ENCODE measurements at places on chromosomes 11 and 22. TPM values are rescaled to one million over a fixed set of nuclear protein-coding genes. Genes with fewer than 3 reads are reported as not detected.
A peak's percentile ranks its signal among the peaks of the same experiment; 100 is the strongest.

Gene B4GALNT4
- 0.94 TPM for total RNA-seq

Gene EMID1
- total RNA-seq: 0.32 TPM

Gene C11orf87
- total RNA-seq: 0.03 TPM

Gene OR52H1
- total RNA-seq: not detected

Gene CABP2
- total RNA-seq: not detected

DNA sequence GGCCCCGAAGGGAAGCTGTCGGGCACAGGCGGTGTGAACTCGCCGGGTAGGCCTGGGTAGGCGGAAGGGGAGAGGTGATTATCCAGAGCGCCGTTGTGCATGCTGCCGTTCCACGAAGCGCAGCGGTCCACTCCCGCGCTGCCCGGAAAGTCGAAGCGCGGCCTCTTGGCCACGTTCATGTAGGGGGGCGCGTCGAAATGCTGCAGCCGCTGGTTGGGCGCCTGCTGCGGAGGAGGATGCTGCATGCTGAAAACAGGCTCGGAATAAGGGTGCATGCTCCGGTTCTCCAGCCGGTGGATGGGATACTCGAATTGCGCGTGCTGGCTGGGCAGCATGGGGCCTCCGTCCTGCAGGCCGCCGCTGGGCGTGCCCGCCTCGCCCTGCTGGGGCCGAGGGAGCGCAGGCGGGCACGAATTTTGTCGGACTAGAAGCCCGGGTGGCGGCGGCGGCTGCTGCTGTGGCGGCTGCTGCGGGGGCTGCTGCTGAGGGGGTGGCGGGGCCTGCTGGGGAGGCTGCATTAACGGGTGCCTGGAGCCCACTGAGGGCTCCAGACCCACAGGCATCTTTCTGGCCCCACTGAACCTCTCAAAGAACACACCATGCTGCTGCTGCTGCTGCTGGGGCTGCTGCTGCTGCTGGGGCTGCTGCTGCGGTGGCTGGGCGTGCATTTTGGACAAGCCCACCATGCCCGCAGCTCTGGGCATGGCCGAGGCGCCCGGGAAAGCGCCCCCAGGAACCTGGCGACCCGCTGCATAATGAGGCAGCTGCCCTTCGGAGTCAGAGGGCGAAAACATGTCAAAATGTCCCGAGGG is 2.3 kb downstream of the MN1 start:
- no peak for DNase-seq

DNA sequence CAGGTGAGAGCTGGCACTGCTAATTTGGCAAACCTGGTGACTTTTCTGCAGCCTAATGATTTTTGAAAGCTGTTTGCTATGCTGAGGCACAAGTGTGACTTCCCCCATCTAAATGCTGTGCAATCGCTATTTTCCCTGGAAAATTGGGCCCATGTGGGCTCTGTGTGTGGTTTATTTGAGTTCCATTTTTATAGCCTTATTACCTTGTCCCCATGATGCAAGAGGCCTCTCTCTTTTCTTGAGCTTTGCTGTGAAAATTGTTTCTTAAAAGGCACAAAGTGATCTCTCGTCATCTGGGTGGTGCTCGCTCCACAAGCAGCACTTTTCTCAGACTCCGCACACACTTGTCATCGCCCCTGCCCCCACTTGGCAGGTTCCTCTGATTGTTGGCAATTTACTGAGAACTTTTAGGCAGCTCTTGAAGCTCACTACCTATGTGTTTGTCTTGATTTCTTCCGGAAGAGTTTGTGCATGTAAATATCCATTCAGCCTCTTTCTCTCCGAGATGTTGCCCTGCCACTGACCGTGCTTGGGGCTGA is 24.9 kb downstream of the BMAL1 start:
- DNase-seq: no peak

- no peak for DNase-seq
Measured at GRCh38 chr11:8059571-8060011, 21.4 kb upstream of the TUB start.

GRCh38 chr11:7454854-7455253 is 30.5 kb upstream of the OLFML1 start:
- no peak for DNase-seq

DNA sequence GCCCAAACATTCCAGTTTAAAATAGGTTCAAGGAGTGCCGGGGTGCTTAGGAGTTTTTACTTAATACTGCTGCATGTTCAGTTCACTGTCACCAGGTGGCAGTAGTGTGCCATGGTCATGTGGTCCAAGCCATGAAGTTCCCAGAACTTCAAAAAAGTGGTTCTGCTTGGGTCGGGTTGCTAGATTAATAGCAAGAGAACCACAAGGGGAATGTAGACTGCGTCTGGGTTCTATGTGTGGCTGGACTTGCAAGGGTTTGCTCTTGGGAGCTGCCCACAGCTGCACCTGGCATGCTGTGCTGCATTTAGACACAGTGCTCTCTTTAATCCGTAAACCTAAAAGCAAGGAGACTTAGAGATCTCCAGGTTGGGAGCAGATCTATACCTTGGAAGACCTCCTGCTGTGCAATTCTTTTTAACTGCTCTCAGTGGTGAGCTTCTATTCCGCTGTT is 6.5 kb upstream of the SPON1 start:
- no peak for DNase-seq

- DNase-seq: no peak
Measured at GRCh38 chr11:121367001-121367843, 74.7 kb downstream of the SC5D start.

DNA sequence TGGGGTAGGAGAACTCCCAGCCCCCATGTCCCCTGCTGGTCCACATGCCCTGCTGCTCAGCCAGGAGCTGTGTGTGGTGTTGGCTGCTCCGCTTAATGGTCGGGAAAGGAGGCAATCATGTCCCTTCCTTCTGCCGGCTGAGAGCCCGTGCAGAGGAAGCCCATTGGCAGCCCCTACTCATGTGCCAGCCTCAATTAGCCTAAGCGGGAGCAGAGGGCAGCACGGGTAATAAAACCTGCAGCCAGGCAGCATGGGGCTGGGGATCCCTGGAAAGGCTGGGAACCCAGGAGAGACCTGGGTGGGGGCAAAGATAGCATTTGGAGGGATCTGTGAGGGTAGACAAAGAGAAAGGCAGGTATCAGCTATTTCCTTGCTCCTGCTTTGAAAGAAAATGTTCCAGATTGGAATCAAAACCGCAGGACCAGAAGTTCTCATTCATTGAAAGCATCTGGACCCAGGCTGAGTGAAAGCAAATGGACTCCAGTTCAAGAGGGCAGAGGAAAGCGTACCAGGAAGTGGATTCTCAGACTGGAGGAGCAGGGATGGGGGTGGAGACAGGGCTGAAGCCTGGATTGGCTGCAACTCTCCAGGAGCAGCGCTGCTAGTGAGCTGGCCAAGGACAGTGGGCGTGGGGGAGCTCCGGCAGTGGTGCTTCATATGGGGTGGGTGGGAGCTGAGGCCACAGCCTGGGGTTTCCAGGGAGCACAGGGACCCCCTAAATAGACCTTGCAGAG is 103.4 kb upstream of the NECTIN1 start:
- no peak for DNase-seq

DNA sequence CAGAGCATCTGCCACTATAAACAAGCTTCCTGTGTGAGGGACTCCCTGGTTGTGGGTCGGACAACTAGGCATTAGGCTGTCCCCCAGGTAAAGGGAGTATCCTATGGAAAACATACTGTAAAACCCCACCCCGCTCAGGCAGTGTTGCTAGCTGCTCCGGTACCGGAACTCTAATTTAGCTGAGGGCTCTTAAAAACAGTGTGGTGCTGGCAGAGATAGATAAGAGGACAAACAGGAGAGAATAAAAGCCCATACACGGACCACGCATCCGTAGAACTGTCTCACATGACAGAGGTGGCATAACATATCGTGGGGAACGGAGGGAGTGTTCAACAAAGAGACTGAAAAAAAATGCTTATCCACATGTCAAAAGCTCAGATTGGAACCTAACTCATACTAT is 3.4 kb upstream of the MOGAT2 start:
- no peak for DNase-seq

GRCh38 chr11:71066311-71066710 is 186.1 kb downstream of the SHANK2 start:
- no peak for DNase-seq

GRCh38 chr11:83034673-83035014 is 37.1 kb downstream of the RAB30 start:
- no peak for DNase-seq

DNA sequence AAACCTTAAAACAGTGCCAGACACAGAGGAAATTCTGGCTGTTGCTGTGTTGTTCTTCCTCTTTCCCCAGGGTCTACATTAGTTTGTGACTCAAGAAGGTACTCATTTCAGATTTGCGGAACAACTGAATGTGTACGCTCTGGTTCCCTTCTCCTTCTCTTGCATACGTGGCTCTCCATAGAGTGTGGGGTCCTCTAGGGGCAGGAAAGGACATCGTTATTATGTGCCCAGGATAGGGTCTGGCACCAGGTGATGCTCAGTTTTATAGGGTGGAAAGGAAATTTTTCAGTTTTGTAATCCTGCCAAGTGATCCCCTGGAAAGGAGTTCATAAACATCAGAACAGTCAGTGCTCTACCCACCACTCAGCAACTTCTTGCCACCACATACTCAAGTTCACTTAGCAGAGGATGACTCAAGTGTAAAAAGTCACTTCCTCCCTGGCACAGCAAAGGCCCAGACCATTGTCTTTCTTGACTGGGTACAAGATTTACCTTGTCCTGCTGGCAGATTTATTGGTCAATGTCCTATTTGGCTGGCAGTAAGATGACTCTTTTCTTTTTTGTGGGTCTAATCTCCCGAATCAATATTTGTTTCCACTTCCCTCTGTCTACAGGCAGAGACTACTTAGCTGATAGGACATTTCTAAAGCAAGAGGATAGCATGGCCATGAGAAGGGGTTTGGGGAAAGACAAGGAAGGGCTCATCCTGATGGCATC is 246.0 kb upstream of the TENM4 start:
- no peak for DNase-seq

DNA sequence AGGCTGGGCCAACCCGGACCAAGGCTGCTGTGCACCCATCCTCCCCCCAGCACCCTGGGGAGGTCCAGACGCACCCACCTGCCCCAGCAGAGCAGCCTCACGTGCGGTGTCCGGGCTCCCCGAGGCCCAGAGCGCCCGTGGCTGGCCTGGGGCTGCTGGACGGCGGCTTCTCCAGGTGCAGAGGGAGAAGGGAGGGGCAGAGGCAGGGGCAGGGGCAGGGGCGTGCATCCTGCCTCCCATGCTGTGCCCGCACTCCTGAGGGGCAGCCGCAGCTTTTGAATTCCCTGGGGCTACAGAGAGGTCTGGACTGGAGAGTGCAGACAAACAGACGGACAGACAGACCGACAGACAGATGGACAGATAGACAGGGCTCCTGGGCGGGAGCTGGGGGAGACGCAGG is 83.6 kb upstream of the PRR5 start:
- no peak for DNase-seq

DNA sequence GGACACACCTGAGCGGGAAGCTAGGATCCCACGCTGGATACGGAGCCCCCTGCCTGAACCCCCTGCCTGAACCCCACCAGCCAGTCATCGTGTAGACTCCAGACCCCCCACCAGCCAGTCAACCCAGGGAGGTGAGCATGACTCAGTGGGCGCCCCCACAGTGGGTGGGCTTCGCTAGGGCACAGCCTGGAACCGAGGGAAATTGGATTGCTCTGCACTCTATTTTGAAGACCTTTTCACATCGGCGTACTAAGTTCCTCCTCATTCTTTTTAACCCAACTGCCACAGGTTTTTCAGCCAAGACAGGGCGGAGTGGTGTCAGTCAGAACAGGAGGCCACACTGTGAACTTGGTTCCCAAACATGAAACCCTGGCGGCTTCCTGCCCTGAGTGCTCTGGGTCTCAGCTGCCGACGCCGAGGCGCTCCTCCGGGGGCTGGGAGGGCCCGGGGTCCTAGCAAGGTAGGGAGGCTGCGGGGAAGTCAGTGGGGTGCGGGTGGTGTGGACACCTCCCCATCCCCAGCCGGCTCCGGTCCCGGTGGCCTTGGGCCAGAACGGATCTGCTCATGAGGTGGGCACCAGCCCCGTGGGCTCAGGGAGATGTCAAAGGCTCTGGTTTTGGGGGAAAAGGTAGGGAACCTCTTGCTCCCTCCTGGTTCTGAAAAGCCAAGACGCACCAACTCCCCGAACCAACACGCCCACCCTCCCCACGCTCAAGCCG is 57.0 kb downstream of the BRD1 start:
- no peak for DNase-seq

GRCh38 chr11:106281455-106282173 is 204.2 kb downstream of the AASDHPPT start:
- no peak for DNase-seq

DNA sequence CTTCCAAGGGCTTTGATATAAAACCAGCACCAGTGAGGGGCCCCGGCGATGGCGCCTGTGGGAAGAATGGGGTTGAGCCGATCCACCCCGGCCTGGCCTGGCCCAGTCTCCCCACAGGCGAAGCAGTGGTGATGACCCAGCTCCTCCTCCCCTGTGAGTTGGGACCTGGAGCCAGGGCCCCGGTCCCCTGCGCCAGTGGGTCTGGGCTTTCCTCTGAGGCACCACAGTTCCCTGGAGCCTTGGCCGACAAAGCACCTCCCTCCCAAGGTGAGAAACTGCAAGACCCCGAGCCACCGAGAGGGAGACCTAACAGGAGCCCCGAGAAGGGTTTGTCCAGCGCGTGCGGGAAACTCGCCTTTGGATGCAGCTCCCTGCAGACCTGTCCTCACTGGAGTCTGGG is 942.9 kb downstream of the BRD1 start:
- DNase-seq: peak; percentile 24
